T-helper 2 cell (primary cell): ENCODE measurements at places on chromosomes 6 and 20.
A peak's percentile ranks its signal among the peaks of the same experiment; 100 is the strongest.

DNA sequence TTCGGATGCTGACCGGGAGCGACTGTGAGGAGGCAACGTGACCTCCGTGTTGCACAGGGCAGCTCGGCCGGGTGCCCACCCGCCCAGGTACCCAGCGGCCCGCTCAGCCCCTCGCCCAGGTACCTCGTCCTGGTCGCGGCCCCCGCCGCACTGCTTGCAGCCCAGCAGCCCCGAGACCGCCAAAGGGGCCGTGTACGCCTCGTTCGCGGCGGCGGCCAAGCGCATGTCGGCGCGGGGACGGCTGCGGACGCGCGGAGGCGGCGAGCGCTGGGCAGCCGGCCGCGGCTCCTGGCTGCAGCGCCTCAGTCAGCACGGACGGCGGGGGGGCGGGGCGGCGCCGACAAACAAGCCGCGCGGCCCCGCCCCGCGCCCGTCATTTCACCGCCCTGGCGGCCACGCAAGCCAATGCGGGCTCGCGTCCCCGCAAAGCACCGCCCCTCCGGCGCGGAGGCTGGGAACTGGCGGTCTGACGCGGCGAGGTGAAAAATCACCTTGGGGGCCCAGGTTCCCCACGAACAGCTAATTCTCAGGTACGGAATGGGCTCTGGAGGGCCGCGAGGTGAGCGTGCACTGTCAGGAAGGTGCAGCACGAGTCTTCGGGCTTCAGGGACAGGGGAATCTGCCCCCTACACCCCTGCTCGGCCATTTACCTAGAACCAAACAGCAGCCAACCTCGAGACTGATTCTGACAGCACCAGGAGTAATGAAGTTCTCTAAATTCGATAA lies 85.2 kb downstream of the SESN1 start:
- peak; percentile 87 for DNase-seq

DNA sequence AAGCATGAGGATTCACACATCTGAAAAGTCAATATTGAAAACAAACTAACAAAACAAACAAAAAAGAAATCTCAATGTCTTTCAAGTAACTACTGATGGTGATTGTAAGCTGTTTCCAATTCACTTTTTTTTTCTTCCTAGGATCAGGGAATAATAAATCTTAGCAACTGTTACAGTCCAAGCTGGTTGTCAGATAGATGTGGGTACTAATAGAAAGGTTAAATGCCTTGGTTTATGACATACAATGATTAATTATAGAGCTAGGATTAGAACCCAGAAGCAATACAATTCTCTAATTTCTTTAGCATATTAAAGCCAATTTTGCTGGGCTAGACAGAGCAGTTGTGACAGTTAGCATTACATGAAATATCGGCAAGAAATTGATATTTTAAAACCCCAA lies 1301.6 kb downstream of the EPHA7 start:
- DNase-seq = no peak

DNA sequence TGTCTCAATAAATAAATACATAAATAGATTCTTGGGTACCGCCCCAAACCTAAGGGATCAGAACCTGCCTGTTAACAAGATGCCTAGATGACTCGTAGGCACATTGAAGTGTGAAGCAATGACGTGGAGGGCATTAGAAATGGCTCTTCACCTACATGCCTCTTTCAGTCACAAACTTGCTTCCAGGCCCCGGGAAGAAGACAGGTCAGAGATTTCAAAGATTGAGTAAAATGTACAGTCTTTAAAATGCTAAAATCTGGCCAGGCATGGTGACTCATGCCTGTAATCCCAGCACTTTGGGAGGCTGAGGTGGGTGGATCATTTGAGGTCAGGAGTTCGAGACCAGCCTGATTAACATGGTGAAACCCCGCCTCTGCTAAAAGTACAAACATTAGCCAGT lies 480.8 kb upstream of the JARID2 start:
- DNase-seq = no peak

- DNase-seq = no peak
Observed at GRCh38 chr6:14423330-14423729, 305.8 kb downstream of the CD83 start.

DNA sequence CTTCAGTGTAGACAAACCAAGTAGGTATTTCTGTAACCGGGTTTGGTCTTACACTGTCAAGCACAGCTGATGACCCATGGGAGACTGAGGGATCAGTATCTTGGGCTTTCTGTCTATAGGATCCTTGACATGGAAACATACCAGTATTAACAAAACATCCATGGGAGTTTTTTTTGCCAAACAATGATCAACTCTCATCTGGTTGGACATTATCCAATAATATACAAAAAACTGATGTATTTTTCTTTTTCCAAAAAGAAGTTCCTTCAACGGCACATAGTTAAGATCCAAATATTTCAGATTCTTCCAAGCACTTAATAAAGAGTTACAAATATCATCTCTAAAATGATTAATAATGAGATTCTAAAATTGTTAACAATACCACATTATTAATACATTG lies 459.9 kb downstream of the PRKN start:
- DNase-seq = no peak

- DNase-seq = no peak
Observed at GRCh38 chr6:36793913-36794712, 45.1 kb downstream of the CPNE5 start.
